ENCODE measurements at places on chromosomes 13 and 19.

- DNase-seq = no peak
Measured at GRCh38 chr19:4197625-4198466, 15.4 kb downstream of the ANKRD24 start.

- no peak for DNase-seq
Measured at GRCh38 chr19:13644645-13645044, 119.7 kb upstream of the MRI1 start.

- peak; percentile 23 for DNase-seq
Measured at GRCh38 chr19:47157431-47158321, 27.0 kb downstream of the SAE1 start.

DNA sequence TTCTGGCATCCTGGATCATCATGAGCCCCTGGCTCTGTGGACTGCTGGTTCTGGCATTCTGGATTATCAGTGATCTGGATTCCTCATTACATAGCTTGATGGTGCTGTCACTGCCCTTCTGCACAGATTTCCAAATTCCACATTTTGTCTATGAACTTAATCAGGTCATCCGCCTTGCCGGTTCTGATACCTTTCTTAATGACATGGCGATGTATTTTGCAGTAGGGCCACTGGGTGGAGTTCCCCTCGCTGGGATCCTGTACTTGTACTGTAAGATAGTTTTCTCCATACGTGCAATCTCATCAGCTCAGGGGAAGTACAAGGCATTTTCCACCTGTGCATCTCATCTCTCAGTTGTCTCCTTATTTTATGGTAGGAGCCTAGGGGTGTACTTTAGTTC, 24.4 kb upstream of the OR7C2 start:
- DNase-seq = no peak

GRCh38 chr19:21047716-21048115, 27.3 kb downstream of the ZNF430 start:
- no peak for DNase-seq

GRCh38 chr13:75339635-75340374, 142.2 kb downstream of the TBC1D4 start:
- no peak for DNase-seq

- DNase-seq = no peak
Measured at GRCh38 chr19:30375553-30376031, 3.4 kb downstream of the ZNF536 start.

DNA sequence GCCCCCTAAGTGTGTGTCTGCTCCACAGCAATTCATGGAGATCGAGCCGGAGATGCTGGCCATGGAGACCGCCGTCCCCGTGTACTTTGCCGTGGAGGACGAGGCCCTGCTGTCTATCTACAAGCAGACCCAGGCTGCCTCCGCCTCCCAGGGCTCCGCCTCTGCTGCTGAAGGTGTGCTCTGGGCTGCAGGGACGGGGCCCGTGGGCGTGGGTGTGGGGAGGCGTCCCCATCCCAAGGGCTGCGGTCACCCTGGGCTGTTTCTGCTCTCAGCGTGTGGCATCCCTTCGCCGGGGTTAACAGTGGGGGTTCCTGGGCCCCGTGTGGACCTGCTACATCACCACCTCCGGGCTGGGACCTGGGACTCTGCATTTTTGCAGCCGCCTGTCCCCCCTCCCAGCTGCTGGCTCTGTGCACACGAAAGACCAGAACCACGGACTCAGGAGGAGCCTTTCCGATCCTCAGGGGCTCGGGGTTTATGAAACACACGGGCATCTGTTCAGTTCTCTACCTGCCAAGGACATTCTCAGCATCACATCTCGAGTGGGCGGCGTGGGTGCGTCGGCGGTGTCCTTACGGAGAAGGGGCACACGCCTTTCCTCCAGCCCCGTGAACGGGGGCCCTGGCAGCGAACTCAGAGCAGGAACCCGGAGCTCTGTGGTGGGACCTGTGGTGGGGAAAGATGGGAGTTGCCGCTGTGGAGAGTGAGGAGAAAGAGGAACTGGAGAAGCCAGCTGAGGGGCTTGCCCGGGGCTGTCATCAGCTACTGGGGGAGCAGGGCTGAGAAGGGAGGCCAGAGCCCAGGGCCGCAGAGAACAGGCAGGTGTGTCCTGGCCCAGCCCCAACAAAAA, 7.8 kb downstream of the NCLN start:
- DNase-seq = no peak

DNA sequence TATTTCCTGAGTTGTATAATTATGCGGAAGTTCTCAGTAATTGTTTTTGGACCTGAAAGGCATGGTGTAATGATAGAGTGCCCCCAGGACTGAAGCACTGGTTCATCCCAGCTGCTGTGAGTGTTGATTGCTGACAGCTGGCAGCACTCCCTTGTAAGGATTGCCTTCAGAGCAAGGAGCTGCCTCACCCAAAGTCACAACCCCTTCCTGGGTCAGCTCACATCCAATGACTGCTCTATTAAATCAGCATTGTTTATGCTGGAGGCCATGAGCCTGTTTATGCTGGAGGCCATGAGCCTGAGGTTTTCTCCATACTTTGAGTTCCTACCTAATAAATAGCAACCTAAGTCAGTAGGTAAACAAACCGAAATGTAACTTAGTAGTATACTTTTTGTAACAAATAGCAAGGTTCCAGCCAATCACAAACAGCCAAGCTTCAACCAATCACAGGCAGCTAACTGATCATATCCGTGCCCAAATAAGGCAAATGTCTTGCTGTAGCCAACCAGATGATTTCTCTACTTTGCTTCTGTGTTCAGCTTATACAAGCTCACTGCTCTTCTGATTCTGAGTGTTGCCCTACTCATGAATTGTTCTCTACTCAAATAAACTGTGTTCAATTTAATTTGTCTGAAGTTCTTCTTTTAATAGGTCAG, 11.7 kb upstream of the SPACA6 start:
- no peak for DNase-seq

DNA sequence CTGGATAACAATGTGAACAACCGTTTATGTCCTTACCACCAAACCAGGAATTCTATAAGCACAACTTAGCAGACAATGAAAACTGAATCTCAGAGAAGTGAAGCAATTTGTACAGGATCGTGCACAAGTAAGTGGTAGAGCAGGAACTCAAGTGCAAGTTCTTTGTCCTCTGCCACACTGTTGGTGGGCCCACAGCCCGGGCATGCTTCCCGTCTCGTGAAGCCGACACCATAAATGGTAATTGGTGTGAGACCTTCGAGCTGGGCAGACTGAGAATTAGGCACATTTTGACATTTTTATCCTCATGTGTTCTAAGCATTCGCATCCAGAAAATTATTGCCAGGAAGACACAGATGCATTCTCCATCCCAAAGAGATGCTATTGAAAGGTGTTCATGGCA, 27.9 kb upstream of the FLT1 start:
- no peak for DNase-seq

DNA sequence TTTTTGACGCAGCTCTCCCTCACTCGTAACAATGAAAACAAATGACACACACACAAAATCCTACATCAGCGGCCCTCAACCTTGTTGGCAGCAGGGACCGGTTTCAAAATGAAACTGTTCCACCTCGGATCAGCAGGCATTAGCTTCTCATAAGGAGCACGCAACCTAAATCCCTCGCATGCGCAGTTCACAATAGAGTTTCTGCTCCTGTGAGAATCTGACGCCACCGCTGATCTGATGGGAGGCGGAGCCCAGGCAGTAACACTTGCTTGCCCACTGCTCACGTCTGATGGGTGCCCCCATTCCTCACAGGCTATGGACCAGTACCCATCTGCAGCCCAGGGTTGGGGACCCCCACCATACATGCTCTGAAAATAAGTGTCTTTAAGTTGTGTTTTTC, 43.4 kb downstream of the DHRS12 start:
- DNase-seq = no peak

GRCh38 chr13:52849291-52850071, 1.0 kb upstream of the PCDH8 start:
- DNase-seq = no peak

- DNase-seq = no peak
Measured at GRCh38 chr13:47650209-47650608, 350.9 kb downstream of the SUCLA2 start.

GRCh38 chr19:50492303-50493052, 15.8 kb upstream of the GARIN5A start:
- DNase-seq = no peak

GRCh38 chr19:45716359-45717130, 14.2 kb downstream of the FBXO46 start:
- DNase-seq = no peak

- peak; percentile 35 for DNase-seq
Measured at GRCh38 chr13:24233351-24233901, 72.9 kb downstream of the SPATA13 start.

DNA sequence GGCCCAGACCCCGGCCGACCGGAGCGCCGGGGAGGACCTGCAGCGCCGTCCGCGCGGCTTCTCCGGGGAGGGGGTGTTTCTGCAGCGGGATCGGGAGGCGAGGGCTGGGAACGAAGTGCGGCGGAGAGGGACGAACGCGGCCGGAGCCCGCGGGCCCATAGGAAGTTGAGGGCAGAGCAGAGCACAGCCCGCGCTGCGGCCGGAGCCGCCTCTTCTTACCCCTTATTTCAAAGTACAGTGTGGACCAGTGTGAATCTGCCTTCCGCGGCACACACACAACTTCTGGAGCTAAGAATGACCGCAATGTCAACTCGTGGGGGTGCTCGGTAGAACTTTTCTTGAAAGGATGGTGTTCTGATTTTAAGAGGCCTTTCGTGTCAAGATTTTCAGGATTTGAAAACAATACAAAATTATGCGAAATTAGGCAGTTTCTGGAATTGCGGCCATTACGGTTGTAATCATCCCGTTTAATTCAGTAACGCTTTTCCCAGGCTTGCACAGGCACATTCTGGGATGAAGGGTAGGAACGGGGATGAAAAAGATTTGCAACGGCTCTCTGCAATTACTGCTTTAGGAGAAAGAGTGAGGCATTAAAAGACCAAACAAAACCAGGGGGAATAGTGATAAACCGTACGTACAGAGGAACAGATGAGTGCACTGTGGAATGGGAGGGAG, 821 bp downstream of the TDRD3 start:
- peak; percentile 20 for DNase-seq

GRCh38 chr19:31784671-31785101, 435.4 kb upstream of the TSHZ3 start:
- DNase-seq = no peak

- DNase-seq = no peak
Measured at GRCh38 chr13:24683351-24683750, 3.1 kb downstream of the ATP12A start.

- DNase-seq = no peak
Measured at GRCh38 chr13:32429433-32429909, 1.5 kb upstream of the N4BP2L1 start.

- DNase-seq = no peak
Measured at GRCh38 chr19:1259206-1259875, 9.8 kb upstream of the CIRBP start.

DNA sequence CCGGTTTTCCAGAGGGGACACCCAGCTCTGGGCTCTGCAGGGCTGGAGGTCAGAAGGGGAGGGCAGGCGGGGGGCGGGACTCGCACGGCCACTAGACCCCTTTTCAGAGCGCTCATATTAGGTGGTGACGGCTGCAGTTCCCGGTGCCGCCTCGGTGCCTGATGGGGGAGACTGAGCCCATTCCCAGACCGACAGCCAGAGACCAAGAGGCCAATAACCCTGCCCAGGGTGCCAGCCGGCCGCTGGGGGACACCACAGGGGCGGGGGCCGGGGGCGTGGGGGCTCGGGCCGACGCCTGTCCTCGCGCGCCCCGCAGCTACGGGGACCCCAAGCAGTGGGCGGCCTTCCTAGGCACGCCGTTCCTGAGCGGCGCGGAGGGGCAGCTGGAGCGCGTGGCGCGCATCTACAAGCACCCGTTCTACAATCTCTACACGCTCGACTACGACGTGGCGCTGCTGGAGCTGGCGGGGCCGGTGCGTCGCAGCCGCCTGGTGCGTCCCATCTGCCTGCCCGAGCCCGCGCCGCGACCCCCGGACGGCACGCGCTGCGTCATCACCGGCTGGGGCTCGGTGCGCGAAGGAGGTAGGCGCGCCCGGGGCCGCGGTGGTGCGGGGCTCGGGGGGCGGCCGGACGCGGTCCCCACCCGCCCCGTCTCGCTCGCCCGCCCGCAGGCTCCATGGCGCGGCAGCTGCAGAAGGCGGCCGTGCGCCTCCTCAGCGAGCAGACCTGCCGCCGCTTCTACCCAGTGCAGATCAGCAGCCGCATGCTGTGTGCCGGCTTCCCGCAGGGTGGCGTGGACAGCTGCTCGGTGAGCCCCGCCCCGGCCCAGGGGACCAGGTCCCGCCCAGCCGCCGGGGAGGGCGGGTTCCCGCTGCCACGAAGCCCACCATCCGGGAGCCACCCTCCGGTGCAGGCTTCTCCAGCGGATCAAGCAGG, 2.4 kb downstream of the TIMM13 start:
- DNase-seq = peak; percentile 38

DNA sequence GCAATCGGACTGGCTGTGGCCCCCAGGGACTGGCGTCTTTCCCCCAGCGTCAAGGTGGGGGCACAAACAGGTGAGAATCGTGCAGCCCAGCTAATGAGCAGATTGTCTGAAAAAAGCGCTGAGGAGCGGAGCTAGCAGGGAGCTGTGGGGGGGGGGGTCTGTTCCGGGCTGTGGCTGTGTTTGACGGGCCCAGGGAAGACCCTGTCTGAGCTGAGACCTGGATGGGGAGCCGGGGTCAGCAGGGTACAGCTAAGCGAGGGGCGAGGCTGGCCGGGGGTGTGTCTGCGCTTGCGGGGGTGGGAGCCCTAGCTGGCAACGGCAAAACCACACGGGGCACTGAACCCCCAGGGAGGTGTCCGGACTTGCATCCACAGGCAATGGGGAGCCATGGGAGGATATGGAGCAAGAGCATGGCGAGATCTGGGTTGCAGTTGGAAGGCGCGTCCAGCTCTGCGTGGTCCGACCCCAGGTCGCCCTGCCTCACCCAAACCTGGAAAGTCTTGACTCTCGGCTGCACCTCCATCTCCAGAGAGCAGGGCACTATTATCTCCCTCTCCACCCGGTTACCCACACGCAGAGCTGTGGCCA, 4.6 kb downstream of the LINGO3 start:
- no peak for DNase-seq

DNA sequence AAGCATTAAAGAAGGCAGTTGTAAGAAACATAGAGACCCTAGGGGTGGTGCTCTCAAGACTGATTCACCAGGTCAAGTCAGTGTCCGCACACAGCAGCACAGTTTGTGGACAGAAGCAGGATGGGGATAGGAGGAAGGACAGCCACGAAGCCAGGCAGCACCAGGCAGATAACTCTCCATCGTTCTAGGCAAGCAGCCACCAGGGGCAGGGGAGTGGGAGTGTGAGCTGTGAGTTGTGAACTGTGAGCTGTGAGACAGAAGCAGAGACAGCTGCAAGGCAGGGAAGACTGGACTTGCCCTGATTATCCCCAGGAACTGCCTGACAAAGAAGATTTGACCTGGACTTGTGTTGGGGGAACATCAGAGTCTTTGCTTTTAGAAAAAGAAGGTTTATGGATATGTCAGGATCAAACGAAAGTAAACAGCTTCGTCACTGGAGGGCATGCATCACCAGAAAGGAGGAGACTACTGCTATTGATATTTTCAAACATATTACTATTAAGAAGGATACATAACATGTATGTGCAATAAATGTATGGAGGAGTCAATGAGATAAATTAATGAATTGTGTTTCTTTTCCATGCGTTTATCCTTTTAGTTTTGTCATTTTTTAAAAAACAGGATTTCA, 286.1 kb downstream of the IRS2 start:
- DNase-seq = no peak

Measured in fibroblast of skin of left quadriceps (primary cell).